CD4-positive, alpha-beta T cell treated with Interleukin-10 for 1 hour (primary cell): ENCODE measurements at places on chromosomes 4 and X.

GRCh38 chrX:103437147-103437873, 61.0 kb downstream of the BEX3 start:
- DNase-seq = no peak

- no peak for DNase-seq
Observed at GRCh38 chrX:11105080-11105479, 6.1 kb upstream of the HCCS start.

- DNase-seq = no peak
Observed at GRCh38 chr4:3384771-3385710, 56.7 kb upstream of the HGFAC start.

DNA sequence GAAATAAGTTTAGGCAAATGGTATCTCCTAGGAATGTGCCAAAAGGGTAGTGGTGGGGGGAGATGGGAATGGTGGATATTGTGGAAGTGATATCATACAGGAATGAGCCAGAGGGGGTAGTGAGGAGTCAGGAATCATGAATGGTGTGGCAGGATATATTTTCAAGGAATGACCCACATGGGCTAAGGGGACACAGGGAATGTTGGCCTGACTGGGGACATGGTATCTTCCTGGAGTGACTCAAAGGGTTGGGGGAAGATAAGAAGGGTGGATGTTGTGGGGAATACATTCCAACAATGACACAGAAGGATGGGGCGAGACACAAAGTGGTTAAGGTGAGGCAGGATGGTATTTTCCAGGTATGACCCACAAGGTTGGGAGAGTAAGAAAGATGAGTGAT, 60.6 kb downstream of the MAOA start:
- no peak for DNase-seq

DNA sequence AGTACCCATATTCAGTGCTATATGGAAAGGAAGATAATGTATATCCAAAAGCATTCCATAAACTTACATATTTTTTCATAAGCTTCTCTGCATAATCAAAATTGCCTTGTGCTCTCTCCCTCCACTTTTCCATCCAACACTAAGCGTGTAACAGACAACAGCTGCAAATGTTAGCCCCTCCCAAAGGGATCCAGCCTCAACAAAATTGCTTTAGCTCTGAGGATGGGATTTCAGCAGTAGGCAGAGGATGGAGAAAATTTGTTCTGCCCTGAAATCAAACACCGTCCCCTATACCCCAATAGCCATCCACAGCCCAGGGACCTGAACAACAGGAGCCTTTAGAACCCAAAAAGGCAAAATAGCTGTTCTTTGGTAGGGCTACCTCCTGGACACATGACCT, 28.8 kb upstream of the FGF13 start:
- DNase-seq = no peak

DNA sequence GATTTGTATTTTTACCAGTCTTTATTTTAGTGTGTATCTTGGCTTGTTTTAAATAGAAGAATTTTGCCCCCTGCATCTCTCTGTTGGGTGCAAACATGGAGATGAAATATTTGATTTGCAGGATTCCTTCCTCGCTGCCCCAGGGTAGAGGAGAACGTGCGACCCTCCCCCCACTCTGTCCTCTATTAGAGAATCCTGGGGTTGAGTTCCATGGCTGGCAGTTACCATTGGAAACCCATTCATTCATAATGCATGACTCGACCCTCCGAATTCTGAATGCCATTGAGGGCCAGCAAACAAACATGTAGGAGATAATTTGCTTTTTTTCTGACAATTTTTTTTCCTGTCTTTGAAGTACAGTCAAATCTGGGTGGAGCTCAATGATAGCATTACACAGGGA, 53.7 kb downstream of the TRIM2 start:
- DNase-seq = no peak

- DNase-seq = no peak
Observed at GRCh38 chr4:145375416-145375815, 106.2 kb upstream of the SMAD1 start.

DNA sequence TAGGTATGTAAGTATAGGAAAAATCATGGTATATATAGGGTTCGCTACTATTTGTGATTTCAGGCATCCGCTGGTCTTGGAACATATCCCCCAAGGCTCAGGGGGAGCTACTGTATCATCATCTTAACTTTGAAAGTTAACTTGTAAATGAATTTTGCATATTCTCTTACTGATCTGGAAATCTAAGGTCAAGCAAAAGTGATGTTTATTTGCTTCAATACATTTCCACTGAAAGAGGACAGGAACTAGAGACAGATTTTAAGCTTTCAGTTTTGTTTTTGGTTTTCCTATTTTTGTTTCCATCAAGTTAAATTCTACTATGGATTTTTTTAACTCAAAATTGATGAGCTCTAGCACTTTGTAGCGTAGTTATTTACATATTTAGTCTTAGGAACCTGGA, 56.2 kb downstream of the NAF1 start:
- DNase-seq = no peak

- DNase-seq = peak; percentile 80
Observed at GRCh38 chr4:10461091-10461849, 4.0 kb upstream of the ZNF518B start.

DNA sequence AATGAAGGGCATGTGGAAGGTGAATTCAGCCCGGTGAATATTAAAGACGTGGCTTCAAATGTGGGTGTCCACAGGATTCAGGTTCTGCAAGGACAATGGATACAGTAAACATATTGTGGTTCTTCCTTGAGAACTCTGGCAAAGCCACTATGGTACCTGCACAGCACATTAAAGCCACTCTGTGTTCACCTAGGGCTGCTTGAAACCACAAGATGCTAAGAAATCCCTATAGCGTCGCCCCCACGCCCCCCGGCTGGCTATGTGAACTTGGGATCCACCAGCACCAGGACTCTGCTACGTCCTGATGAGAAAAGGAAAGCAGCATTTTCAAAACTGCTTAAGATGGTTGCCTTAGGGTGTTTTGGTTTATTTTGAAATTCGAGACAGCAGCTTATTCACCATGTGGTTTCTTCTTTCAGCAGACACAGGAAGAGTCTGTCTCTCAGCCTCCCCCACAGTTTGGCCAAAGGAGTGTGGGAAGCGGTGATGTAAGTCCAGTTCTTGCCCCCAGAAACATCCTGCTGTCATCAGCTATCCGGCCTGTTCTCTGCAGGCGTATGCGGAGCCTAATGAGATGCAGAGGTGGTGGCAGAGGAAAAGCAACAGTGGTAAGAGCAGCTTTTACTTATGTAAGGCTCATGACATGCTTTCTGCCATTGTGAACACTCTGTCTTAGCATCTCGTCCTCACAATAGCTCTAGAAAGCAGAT, 111.5 kb downstream of the AFAP1 start:
- DNase-seq = peak; percentile 82

DNA sequence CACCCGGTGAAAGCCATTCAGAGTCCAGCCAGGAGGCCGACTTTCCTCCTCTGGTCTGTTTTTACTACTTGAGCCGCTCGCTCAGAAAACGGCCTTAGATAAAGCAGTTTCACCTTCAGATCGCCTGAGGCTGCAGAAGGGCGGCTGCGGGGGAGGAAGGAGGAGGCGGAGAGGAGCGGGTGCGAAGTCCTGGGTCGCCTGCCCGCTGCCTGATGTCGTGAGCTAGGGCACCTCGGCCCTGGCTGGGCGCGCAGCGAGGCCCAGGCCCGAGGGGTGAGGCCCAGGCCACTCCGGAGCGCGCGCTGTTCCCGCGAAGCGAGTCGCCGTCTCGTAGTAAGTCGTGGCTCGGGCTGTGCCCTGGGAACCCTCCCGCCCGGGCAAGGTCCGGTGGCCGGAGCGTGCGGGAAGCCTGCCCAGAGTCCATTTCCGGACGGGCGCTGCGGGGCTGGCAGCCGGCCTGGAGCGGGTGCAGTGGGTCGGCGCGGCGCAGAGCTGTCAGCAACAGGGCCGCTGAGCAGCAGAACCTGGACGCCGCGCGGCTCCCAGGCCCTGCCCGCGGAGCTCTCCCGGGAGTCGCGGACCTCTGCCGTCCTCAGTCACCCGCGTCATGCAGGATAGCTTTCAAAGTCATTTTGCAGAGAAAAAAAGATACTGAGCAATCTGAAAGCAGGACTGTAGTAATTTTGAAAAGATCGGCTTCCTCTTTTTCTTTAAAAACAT, 18.6 kb downstream of the TRIM2 start:
- DNase-seq = peak; percentile 8

- no peak for DNase-seq
Observed at GRCh38 chr4:125522588-125522987, 207.8 kb downstream of the FAT4 start.

DNA sequence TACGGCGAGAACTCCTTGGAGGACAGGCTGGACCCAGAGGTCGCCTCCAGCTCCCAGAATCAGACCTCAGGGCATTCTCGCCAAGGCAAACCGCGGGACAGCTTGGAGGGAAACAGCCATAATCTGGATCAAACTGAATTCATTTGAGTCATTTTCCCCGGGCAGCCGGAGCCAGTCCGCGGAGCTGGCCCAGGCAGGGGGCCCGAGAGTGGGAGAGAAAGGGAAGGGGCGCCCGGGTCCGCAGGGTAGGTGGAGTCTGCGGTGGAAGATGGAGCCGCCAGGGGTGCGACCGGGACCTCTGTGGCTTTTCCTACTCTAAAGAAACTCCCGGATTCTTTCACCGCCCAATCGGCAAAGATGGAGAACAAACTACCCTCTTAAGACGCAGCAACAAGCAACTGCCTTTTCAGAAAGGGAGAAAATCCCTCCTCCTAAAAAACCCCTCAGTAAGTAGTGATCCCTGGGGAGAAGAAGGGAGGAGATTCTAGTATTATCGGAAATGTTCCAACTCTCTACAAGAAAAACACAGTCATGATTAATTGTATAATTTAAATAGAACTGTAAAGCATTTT, 5.2 kb downstream of the NKX3-2 start:
- DNase-seq = no peak

DNA sequence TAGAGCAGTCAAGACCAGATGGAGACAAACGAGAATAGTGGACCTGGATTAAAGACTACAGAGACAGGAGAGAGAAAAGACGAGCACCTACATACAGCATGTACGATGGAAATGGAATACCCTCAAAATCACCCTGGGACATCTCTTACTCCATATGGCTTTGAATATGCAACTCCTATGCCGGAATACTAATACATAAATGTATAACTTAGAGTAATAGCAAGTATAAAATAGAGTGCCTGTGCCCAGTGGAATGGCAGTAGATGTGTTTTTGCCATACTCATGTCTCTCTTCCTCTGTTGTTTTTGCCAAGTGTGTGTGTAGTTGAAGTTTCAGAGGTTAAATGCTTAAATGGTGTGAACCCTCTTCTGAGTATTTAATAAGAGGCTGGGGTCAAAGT, 39.8 kb upstream of the LIMCH1 start:
- DNase-seq = no peak

- DNase-seq = no peak
Observed at GRCh38 chrX:68719181-68719903, 71.9 kb downstream of the STARD8 start.

- no peak for DNase-seq
Observed at GRCh38 chrX:71941776-71942175, 31.1 kb downstream of the NHSL2 start.

DNA sequence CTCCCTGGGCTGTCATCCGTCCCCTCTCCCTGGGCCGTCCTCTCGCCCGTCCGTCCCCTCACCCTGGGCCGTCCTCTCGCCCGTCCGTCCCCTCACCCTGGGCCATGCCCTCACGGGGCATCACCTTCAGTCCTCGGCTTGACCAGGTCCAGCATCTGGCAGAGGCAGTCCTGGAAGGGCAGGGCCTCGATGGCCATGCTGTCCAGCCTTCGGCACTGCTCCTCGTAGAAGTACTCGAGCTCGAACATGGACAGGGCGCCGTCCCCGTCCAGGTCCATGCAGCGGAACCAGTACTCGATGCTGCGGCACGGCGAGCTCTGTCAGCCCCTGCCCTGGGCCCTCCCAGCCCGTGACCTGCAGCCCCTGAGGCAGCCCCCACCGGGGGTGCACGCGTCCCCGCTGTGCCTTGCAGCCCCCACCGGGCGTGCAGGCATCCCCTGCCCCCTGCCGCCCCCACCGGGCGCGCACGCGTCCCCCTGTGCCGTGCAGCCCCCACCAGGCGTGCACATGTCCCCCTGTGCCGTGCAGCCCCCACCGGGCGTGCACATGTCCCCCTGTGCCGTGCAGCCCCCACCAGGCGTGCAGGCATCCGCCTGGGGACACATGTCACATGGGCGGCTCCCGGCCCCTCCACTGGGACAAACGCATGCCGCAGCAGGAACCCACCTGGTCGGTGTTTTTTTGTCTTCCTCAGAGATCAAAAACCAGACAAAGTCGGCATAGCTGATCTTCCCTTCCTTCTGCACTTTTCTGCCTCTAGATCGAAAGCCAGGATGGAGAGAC, 22.2 kb upstream of the GTPBP6 start:
- no peak for DNase-seq

GRCh38 chr4:111433441-111433840, 711.8 kb upstream of the FAM241A start:
- no peak for DNase-seq

- DNase-seq = no peak
Observed at GRCh38 chr4:32440391-32440790, 1720.2 kb downstream of the PCDH7 start.

DNA sequence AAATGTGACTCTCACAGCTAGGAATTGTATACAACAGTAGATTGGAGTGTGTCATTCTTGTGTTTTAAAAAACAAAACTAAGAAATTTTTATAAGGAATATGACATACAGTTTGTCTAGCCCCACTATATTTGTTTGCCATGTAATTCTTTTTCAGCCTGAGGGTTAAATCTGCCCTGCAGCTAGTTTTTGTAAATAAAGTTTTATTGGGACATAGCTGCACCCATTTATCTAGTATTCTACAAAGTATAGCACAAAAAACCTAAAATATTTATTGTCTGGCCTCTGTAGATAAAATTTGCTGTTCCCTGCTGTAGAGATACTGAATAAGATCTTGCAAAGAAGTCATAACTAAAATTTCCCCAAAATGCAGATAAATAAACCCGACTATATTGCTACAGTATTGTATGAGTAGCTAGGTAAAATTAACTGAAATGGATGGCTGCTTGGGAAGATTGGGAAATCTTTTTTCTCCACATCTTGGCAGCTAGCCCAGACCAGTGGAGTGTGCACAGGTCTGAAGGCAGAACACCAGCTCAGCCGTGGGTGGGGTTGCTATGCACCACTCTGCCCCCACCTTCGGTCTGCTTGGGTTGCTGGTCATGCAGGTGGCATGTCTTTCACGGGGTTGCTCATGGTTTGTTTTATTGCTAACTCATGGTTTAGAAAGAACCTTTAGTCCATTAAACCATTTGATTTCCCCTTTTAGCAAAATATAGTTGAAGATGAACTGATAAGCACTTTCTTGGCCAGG, 127.9 kb downstream of the KLHL8 start:
- DNase-seq = no peak

- DNase-seq = peak; percentile 58
Observed at GRCh38 chrX:13000301-13000811, 25.4 kb downstream of the TMSB4X start.
